ENCODE measurements at places on chromosomes 2 and 18.

DNA sequence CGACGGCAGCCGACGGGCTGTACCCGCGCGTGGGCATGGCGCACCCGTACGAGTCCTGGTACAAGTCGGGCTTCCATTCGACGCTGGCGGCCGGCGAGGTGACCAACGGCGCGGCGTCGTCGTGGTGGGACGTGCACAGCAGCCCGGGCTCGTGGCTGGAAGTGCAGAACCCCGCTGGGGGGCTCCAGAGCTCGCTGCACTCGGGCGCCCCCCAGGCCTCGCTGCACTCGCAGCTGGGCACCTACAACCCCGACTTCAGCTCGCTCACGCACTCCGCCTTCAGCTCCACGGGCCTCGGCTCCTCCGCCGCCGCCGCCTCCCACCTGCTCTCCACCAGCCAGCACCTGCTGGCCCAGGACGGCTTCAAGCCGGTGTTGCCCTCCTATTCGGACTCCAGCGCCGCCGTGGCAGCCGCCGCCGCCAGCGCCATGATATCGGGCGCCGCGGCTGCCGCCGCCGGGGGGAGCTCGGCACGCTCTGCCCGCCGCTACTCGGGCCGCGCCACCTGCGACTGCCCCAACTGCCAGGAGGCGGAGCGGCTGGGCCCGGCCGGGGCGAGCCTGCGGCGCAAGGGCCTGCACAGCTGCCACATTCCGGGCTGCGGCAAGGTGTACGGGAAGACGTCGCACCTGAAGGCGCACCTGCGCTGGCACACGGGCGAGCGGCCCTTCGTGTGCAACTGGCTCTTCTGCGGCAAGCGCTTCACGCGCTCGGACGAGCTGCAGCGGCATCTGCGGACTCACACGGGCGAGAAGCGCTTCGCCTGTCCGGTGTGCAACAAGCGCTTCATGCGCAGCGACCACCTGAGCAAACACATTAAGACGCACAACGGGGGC lies 2.0 kb downstream of the SP9 start:
- DNase-seq: no peak

DNA sequence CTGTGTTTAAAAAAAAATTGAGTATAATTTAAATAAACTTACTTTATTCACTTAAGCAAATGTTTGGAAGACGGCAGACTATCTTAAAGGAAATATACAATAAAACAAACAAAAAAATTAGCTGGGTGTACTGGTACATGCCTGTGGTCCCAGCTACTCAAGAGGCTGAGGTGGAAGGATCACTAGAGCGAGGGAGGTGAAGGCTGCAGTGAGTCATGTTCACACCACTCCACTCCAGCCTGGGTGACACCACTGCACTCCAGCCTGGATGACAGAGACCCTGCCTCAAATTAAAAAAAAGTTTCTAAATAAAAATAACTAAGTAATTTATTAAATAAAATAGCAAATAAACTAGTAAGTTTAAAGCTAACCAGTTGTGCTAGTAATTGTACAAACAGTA lies 7.5 kb downstream of the PUM2 start:
- no peak for DNase-seq

- DNase-seq: no peak
Observed at GRCh38 chr2:17646081-17646554, 105.6 kb downstream of the VSNL1 start.

DNA sequence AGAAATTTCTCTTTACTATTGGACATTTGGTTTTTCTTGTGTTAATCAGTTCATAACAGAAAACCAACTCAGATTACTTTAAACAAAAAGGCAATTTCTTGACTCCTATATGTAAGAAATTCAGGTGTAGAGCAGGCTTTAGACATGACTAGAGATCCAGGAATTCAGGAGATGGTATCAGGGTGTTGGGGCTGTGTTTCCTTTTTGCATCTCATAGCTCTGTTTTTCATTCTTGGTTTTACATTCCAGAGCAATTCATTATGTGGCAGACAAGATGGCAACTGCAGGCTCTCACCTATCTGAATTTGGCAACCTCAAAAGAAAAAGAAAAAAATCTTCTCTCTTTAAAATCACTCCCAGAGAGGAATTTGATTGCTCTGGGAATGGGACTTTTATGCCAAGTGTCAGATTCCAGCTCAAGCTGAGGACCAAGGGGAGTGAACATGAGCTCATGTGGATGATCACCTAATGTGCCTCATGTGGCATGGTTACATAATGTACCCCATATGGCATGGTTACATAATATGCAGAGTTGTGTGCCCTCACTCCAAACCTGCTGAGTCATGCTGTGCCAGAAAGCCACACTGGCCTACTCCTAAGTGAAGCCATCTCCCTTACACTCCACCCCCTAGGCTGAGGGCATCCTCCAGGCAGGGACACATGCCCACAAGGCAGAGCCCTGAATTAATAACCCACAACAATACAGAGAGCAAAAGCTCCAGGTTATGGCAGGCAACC lies 282.7 kb downstream of the MBD2 start:
- no peak for DNase-seq

- DNase-seq: no peak
Observed at GRCh38 chr2:207051385-207051965, 112.2 kb downstream of the CPO start.

- DNase-seq: no peak
Observed at GRCh38 chr2:129667577-129667976, 311.9 kb upstream of the RAB6C start.

DNA sequence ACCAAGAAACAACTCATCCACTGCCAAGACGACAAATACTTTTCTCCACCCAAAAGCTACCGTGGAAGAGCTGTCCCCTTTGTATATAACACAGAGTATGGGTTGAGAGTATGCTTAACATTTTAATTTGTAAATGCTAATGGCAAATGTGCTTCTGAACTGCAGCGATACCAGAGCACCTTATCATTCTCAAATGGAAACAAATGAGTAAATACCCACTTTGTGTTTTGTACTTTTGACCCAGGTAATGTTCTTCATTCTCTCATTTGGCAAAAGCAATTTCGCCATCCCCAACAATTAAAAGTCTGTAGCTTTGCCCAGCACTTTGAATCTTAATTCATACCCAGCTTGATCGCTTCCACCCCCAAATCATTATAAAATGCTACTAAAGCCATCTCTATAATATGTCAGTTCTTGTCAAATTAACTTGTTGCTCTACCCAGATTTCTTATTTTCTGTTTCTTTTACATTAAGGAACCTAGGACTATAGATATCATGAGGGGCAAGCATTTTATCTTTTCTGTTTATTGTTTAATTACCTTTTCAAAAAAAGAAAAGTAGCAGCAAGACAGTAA lies 6.2 kb upstream of the POU3F3 start:
- no peak for DNase-seq

- DNase-seq: no peak
Observed at GRCh38 chr2:196143730-196144131, 27.6 kb downstream of the STK17B start.

DNA sequence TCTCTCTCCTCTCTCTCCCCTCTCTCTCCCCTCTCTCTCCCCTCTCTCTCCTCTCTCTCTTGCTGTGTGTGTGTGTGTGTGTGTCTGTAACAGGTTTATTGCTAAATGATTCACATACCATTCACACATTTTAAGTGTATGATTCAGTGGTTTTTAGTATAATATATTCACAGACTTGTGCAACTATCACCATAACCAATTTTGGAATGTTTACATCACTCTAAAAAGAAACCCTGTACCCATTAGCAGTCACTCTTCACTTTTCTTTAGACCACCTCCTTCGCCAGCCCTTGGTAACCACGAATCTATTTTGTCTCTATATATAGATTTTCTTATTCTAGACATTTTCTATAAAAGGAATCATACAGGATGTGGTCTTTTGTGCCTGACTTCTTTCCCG lies 11.4 kb downstream of the THNSL2 start:
- no peak for DNase-seq

- no peak for DNase-seq
Observed at GRCh38 chr2:43241558-43241957, 15.2 kb upstream of the ZFP36L2 start.

DNA sequence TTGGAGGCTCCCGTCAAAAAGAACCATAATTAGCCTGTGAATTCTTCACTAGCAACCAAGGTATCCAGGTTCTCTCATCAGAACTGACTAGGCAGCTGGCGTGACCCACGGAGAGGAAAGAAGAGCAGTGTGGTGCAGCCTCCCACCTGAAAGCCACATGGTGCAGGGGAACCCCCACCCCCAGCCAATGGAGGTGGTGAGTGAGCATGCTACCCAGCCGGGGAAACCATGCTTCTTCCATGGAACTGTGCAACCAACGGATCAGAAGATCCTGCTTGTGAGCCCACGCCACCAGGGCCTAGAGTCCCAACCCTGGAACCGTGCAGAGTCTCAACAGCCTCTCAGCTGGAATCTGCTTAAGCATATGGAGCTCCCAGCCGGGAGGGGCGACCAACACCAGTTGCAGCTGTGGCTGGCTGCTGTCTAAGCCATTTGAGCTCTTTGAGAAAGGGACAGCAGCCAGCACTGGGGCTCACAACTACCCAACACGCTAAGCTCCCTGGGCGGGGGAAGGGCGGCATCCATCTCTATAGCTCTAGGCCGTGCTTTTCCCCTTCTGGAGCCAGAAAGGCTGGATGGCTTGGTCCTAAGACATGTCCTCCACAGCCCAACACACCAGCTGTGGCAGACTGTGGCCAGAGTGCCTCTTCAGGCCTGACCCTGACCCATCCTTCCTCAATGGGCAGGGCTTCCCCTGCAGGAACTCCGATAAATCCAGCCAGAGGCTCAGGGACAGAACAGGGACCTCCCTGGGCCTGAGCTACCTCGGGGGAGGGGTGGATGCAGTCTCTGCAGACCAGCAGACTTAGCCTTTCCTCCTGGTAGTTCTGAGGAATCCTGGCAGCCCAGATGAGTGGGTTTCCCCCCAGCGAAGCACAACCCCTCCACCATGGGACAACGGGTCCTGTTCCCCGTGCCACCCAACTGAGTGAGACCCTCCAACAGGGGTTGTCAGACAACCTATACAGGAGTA lies 151.4 kb upstream of the NXPH2 start:
- no peak for DNase-seq
